ENCODE measurements at places on chromosomes 11 and 22. TPM values are rescaled to one million over a fixed set of nuclear protein-coding genes. Genes with fewer than 3 reads are reported as not detected.

DNA sequence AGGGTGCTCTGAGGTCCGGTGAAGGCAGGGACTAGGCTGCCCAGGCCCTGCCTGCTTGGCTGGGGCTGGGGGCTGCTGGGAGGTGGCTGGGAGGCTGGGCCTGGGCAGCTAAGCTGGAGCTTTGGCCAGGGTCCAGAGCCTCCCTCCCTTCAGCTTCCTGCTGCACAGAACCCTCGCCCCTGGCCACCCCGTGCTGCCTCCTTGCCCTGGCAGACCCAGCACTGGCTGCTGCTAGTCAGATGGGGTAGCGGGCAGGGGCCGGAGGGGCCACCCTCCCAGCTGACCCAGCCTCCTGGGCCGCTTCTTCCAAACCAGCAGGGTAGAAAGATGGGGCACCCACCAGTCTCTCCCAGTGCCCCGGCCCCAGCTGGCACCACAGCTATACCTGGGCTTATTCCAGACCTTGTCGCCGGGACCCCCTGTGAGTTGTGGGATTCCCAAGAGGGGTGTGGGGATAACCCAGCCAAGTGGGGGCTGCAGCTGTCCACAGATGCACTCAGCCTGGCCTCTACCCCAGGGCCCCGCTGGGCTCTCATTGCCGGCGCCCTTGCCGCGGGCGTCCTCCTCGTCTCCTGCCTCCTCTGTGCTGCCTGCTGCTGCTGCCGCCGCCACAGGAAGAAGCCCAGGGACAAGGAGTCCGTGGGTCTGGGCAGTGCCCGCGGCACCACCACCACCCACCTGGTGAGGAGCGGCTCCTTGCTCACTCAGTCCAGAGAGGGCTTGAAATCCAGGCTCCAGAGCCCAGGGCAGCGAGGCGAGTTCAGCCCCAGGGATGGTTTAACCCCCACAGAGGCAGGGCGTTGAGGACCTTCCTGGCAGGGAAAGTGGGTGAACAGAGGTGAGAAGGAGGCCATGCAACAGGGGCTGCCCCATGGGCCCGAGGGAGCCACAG is at the start of gene SYT8:
SYT8 (plus strand) TSS at position 212 of the 892 bp plus-strand sequence; CDS start at position 328, 116 bp downstream.
- no peak for DNase-seq

DNA sequence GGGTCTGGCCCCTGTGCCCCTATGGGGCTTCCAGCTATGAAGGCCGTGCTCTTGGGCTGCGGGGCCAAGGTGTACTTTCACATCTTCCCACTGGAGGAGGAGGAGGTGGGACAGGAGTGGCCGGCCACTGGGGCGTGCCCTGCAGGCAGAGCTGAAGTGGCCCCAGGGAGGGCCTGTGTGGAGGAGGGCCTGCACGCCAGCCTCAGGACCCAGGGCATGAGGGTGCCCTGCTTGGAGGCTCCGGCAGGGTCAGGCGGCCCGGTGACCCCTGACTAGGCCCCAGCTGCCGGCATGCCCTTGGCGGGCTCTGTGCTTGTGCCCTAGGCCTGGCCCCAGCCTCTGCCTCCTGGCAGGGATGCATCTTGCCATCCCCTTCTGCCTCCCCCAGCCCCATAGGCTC is 5.2 kb downstream of the PRR5 start:
- no peak for DNase-seq

DNA sequence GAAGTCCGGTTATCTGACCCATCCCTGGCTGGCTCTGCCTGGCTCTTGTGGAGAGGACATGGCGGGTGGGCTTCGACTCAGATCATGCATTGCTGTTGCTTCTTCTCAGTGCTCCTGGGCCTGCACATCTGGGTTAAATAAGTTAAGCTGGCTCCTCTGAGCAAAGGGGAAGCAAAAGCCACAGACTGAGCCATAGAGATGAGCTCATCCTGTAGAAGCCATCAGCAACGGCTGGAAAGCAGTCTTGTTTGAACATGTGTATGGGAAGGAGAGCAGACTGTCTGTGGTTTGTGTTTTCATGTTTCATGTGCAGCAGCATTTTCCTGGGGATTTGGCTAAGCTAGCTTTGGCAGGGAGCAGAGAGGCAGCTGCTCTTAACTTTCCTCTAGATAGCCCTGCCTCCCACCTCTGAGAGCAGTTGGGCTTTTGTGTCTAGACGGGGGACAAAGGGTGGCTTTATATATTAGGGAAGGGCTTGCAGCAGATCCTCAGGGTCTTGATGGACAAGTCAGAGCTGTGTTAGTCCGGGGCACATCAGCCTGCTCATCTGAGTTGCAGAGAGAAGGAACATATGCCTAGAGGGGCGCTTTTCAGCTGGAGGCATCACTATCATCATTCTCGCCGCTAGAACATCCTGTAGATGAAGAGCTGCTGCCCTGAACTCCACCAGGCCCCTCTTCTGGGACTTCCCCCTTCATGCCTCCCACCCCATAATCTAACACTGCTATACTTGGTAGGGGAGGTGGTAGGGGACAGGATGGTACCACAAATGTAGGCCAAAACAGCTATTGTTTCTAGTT is 14.9 kb downstream of the DCPS start:
- DNase-seq: no peak

- DNase-seq: no peak
These were observed 30.4 kb downstream of the CYP2R1 start for GRCh38 chr11:14861680-14862079.

DNA sequence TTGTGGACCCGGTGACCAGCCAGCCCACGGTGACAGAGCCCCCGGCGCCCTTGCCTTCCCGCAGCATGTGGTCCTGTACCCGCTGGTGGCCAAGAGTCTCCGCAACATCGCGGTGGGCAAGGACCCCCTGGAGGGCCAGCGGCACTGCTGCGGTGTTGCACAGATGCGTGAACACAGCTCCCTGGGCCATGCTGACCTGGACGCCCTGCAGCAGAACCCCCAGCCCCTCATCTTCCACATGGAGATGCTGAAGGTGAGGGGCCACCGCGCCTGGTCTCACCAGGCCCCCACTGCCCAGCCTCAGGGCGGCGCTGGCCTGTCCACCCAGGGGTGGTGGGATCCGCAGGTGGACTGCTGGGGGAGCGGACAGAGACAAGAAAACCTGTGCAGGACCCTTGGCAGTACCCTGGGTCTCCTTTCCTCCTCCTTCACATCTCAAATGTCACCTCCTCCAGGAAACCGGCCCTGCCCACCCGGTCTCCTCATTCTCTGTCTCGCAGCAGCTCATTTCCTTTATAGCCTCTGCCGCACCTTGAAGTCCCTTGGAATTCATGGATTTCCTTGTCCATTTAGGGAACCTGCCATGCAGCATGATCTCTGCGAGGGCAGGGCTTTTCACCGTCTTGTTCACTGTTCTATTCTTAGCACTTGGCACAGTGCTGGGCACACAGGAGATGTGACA is 6.5 kb downstream of the AIP start:
- no peak for DNase-seq

DNA sequence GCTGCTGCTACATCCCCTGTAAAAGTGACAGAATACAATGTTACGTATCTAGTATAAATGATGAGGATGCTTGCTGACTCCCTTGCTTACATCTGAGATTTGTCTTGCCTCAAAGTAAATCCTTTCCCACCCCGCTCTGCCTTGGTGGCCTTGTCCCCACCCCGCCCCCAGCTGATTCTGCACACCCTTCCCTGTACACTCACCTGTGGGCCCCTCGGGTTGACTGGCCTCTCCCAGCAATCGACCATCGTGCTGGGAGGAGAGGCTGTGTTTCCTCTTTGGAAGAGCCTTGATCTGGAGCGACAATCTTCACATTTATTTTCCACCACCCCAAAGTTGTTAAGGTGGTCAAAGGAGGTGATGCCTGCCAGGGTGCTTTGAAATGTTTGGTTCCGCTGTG is 249.4 kb downstream of the TBC1D22A start:
- DNase-seq: no peak

THY1 gene
- polyA plus RNA-seq: 7.5 TPM

LMO1 gene
- polyA plus RNA-seq: 3.6 TPM

Measured in cardiac muscle cell (in vitro differentiated cells and primary cell).